ENCODE measurements at places on chromosomes 2 and 18.

DNA sequence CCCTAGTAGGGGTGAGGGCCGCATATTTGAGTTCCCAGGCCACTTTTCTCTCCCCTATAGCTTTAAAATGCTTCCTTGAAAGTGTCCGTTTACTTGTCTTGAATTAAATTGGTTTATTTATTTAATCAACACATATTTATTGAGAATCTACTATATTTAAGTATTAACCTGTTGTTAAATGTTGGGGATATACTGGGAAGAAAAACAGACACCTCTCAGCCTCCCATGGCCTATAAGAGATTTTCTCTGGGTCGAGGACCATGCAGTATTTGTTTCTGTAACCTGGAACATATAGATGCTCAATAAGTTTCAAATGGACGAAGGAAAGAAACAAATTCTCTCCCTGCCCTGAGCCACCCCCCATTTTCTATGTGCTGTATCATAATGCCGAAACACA, 98.6 kb downstream of the INSIG2 start:
- no peak for DNase-seq

- DNase-seq = no peak
These were observed 27.7 kb upstream of the ZNF638 start for GRCh38 chr2:71303849-71304248.

DNA sequence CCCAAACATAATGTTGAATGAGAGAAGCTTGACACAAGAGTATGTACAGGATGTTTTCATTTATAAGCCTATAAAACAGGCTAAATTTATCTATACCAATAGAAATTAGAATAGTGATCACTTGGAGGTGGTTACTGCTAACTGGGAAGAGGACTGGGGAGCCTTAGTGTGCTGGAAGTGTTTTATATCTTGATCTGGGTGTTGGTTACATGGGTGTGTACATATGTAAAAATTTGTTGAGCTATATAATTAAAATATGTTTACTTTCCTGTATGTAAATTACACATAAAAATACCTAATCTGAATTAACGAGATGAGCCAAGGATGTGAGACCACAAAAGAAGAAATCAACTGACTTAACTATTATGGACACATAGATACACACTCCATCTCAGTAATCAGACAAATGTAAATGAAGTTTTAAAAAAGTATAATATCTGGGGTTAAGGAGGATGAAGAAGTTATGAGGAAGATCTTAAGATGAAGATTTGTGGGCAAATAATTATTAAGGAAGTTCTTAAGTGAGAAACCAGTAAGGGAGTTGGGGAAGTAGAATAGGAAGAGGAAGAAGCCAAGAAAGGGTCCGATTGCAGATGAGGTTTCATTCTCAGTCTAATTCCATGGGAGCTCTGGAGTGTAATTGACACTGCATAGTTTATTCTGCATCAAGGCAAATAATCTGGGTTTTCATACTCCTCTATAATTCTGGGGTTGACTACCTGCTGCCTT, 32.3 kb upstream of the NABP1 start:
- DNase-seq = no peak

- DNase-seq = no peak
These were observed 97.9 kb upstream of the ZNF516 start for GRCh38 chr18:76592981-76593381.

DNA sequence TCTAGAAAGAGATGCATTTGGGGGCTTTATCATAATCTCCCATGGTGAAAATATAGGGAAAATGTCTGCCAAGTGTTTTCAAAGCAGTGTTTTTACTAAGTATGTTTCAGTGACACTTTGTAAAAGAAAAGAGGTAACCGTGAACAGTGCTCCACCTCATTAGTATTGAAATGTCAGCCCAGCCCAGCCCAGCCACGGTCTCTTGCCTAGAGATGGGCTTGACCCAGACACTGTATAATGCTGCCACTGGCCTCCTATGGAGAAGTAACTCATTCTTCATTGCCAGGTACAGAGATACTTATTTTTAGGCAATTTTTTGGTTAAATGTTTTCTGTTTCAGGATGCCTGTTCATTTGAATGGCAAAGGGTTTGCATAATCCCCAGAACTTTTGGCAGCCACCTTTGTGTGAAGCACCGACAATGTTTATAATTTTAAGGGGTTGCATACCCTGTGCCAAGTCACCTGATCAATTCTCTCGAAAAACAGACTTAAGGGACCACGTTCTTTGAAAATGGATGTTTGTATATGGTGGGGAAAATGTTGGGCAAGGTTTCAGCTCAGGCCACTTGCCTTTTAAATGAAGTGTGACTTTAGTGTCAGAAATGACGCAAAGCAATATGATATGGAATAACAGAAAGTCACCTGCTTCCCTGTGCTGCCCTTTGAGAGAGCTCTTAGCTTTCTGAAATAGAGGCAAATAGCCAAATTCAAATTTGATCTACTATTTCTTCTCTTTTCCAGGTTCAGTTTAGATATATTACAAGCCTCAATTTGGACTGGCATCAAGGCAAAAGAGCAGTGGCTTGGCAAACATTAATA, 314.5 kb upstream of the RGPD4 start:
- no peak for DNase-seq

GRCh38 chr2:150370561-150370960, 116.9 kb downstream of the RND3 start:
- no peak for DNase-seq

- no peak for DNase-seq
These were observed at the start of gene TMEM163 for GRCh38 chr2:134718817-134719814. Gene TMEM163 (minus strand): TSS chr2:134719000.

DNA sequence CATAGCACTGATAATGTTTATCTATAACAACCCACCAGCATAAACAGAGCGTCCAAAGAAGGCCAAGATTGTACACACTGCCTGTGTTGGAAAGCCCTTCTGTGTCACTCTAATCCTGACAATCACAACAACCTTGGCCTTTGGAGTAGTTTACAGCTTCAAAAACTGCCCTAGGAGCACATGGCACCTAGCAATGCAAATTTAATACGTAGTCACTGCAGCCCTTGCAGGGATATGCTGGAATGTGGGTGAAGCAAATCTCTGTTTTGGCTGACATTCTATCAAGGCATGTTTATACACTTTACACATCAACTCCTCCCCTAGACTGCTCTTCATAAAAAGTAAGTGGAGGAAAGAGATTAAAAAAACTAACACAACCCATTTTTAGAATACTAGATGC, 66.8 kb downstream of the GRB14 start:
- DNase-seq = no peak

GRCh38 chr2:128341621-128342020, 23.0 kb upstream of the HS6ST1 start:
- DNase-seq = no peak

GRCh38 chr2:62306751-62307468, 111.0 kb downstream of the B3GNT2 start:
- DNase-seq = no peak

- DNase-seq = no peak
These were observed 1341.3 kb upstream of the PIK3C3 start for GRCh38 chr18:40613721-40614120.

GRCh38 chr18:24500217-24500616, 39.8 kb downstream of the HRH4 start:
- peak; percentile 37 for DNase-seq

DNA sequence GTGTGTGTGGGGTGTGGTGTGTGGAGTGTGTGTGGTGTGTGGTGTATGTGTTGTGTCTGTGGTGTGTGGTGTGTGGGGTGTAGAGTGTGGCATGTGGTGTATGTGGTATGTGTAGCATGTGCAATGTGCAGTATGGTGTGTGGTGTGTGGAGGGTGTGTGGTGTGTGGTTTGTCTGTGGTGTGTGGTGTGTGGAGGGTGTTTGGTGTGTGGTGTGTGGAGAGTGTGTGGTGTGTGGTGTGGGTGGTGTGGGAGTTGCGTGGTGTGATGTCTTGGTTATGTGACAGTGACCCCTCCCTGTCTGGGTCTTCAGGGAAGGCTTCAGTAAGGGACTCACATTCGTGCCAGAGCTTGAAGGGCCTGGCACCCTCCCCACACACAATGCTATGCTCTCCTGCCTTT, 718.2 kb upstream of the SOX11 start:
- DNase-seq = no peak

GRCh38 chr2:48235076-48235475, 294.9 kb upstream of the STON1 start:
- no peak for DNase-seq

DNA sequence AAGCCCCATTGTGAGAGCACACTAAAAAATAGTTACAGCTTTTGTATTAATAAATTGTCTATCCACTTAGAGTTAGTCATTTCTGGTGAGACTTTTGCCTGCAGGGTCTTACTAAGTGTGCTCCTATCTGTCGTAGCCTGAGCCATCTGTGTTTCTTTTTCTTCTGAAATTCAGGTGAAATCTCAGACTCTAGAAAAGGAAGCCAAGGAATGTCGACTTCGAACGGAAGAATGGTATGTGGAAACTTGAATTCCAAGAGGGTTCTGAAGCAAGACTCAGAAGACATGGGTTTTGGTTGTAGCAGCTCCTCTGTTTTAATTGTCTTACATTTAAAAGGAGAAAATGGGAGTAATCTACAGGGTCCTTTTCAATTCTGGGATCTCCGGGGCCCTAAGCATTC, 70.0 kb upstream of the STON1 start:
- no peak for DNase-seq

DNA sequence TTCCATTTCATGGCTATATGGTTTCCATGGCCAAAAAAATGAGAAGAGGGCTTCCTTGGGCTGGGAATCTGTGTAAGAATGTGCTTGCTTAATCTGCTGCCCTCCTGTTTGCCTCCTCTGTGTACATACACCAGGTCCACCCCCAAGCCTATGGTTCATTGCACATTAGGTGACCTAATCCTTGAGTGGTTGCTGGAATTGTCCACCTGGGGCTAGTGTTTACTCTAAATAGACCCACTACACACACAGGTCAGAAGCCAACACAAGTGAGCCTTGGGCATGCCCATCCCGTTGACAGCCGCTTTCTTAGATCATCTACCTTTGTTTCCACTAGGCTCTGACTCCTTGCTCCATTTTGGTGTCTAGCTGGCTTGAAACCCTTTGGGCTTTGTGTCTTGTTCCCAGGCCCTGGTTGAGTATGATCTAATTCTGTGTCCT, 59.2 kb upstream of the ATL2 start:
- no peak for DNase-seq

DNA sequence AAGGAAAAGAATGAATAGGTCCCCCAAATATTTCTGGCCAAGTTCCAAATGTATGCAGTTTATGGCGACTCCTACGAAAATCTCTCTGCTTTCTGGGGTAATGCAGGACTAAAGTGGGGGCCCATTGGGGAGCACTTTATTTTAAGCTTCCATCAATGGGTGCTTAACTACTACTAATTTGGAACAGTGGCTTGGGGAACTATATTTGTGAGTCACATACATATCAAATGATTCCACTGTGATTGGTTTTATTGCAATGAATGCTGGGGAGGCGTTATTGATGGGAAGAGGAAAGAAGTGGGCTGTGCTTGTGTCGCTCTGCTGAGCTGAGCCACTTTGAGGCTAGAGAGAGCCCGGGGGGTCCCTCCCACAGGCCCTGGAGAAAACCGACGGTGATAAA, 560.4 kb upstream of the SALL3 start:
- DNase-seq = no peak

DNA sequence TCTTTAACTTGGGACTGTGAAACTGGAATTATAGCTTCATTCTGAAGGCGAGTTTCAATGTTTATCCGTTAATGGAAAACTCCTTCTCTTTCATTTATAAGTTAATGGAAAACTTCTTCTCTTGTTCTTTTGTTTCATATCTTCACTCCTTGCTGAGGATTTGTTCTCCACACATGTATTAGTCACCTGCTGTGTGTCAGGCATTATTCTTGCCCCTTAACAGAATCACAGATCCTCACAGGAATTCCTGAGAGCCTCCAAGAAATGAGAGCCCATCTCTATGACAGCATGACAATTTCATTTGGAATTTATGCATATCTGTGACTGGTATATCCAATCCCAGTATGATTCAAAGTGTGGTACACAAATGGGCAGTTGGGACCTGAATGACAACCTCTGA, 545.8 kb downstream of the BCL11A start:
- no peak for DNase-seq

- no peak for DNase-seq
These were observed 204.1 kb upstream of the HAAO start for GRCh38 chr2:42996528-42996927.

- DNase-seq = no peak
These were observed 183.8 kb upstream of the MSH6 start for GRCh38 chr2:47599171-47599570.

GRCh38 chr2:224042191-224042696, 3.2 kb upstream of the SERPINE2 start:
- DNase-seq = no peak

DNA sequence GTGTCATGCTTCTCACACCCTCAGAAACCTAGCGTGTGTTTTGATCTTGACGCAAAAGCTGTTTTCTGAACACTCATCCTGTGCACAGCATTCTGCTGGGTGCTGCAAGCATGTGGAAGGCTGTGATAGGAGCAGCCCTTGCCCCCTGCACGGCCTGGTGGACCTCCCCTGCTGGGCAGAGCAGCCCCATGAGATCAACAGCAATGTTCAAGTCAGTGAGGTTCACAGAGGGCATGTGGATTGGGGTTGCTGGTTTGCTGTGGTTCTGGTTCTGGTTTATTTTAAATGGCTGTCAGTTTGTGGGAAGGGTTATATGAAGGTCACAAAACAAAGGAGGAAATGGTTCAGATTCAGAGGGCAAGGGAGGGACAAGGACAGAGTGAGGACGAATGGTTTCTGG, 71.3 kb downstream of the SOWAHC start:
- DNase-seq = no peak

- DNase-seq = no peak
These were observed 5.3 kb downstream of the LHCGR start for GRCh38 chr2:48750128-48750739.

DNA sequence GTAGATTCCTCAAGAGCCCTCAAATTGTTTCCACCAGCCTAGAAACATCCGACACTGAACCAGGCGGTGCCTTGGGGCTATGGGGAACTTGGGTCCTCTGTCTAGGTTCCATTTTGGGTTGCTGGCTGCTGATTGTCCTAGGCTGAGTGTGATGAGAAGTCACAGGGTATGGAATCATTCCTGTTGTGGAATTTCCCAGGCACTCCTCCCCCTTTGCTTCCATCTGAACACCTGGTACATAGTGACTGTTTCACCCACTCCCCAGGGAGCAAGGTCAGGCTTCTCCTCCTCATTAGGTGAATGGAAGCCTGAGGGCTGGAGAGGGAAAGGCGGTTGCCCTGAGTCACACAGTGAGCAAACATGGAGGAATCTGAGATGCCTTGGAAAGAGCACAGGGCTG, 4.5 kb downstream of the KIF3C start:
- DNase-seq = peak; percentile 39

DNA sequence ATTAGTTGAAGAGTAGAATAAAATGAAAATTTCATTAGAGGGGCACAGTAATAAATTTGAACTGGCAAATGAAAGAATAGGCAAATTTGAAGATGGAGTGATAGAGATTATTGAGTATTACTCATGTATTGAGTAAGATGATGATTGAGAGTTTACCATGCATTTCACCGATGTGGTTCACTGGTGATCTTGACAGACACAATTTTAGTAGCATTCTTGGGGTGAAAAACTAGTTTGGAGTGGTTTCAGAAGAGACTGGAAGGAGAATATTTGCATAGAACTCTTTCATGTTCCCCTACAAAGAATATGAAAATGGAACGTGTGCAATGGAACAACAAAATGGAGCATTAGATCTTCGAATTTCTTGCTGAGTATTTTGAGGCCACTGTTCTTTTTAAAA, 121.4 kb downstream of the ASXL3 start:
- no peak for DNase-seq

- DNase-seq = no peak
These were observed 47.6 kb upstream of the ZFP36L2 start for GRCh38 chr2:43274055-43274454.
